ENCODE measurements at places on chromosomes 1 and 21.
A peak's percentile ranks its signal among the peaks of the same experiment; 100 is the strongest.

- no peak for DNase-seq
These were observed 38.5 kb downstream of the CHD5 start for GRCh38 chr1:6141592-6141991.

- no peak for DNase-seq
These were observed 12.2 kb downstream of the ZDHHC18 start for GRCh38 chr1:26838474-26839338.

GRCh38 chr1:226696547-226696946, 42.5 kb downstream of the ITPKB start:
- no peak for DNase-seq

DNA sequence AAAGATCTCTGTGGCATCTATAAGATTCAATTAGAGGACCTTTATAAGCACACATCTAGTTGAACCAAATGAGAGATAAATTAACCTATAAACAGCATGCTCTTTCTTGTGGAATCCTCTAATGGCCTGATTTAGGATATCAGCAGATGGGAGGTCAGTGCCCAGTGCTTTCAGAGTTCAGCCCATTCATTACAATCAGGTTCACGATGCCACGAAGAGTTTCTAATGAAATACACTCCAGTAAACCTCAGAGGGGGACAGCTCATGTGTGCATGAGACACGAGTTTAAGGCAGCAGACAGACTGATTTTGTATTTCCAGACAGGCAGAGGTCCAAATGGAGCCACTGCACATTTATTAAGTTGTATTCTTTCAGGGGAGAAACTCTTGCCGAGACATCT, 544.4 kb upstream of the PKN2 start:
- DNase-seq = no peak

GRCh38 chr1:228898582-228898992, 163.3 kb downstream of the RHOU start:
- DNase-seq = no peak

GRCh38 chr1:61264825-61265242, 182.5 kb downstream of the NFIA start:
- DNase-seq = no peak

GRCh38 chr1:155961937-155962336, 16.4 kb downstream of the ARHGEF2 start:
- peak; percentile 92 for DNase-seq

GRCh38 chr1:218478336-218478735, 133.2 kb downstream of the TGFB2 start:
- no peak for DNase-seq

- no peak for DNase-seq
These were observed 14.7 kb downstream of the ADCY10 start for GRCh38 chr1:167899253-167899681.

GRCh38 chr1:14674030-14674429, 75.5 kb downstream of the KAZN start:
- no peak for DNase-seq

DNA sequence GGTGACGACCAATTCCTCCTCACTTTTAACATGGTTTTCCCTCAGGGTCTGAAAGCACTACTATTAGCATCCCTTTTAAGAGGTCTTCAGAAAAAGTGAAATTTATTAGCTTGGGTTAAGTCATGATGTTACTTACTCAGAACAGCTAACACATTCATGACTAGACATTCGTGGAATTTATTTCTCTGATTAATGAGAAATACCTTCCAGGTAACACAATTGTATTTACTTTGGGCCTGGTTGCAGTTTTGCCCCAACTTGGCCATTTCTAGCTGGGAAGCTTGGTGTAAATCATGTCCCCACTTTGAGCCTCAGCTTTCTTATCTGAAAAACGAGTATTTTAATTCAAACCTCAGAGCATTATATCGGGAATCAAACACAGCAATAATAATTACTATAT, 119.2 kb upstream of the SPATA6 start:
- DNase-seq = no peak

- DNase-seq = no peak
These were observed 534.2 kb downstream of the LTN1 start for GRCh38 chr21:28458446-28458845.

DNA sequence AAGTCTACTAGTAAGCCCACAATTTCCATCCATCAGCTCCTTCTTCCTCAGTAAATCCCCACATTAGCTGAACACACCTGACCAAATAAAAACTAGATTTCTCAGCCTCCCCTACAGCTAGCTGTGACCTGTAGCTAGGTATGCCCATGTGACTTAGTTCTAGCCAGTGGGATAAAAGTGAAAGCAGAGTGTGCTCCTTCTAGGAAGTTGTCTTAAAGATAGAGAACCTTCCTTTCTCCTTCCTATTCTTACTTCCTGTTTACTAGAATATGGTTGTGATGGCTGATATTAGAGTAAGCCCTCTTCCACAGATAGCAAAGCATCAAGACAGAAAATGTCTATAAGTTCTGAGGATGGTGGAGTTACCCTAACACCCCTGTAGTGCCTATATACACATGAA, 67.0 kb downstream of the PIK3R3 start:
- peak; percentile 18 for DNase-seq

DNA sequence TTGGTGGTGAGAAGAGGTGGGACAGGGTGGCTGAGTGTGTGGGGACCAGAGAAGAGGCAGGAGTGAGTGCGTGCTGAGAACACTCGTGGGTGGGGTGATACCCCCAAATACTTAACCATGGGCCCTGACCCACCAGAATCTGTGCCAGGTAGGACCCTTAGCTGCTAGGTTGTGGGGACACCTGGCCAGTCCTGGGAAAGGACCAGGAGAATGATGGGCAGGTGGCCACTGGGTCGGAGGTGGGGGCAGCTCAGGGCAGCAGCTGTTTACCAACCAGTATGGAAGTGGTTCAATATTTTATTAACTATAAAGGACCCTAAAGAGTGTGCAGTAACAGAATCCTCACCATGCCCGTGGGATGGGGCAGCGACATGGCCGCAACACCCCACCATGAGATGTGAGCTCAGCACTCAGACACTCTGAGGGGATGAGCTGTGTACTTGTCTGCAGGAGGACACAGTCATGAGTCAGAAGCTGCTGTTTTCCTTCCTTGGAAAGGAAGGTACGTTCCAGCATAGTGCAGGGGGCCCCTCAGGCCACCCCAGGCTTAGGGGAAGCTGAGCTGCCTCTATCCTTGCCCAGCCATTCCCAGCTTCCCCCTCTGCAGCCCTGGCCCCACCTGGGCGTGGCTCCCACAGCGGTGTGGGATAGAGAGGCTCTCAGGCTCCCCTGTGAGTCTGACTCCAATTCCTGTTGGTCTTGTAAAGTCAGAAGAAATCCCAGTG, 25.4 kb downstream of the TEX35 start:
- DNase-seq = no peak
